Stimulated activated CD8-positive, alpha-beta memory T cell treated with anti-CD3 and anti-CD28 coated beads, Interleukin-2, amount 100 ng/mL, for 48 hours (primary cell): ENCODE measurements at places on chromosomes 7 and 10.
A peak's percentile ranks its signal among the peaks of the same experiment; 100 is the strongest.

- no peak for DNase-seq
These were observed 202.7 kb downstream of the FAM107B start for GRCh38 chr10:14571866-14572507.

DNA sequence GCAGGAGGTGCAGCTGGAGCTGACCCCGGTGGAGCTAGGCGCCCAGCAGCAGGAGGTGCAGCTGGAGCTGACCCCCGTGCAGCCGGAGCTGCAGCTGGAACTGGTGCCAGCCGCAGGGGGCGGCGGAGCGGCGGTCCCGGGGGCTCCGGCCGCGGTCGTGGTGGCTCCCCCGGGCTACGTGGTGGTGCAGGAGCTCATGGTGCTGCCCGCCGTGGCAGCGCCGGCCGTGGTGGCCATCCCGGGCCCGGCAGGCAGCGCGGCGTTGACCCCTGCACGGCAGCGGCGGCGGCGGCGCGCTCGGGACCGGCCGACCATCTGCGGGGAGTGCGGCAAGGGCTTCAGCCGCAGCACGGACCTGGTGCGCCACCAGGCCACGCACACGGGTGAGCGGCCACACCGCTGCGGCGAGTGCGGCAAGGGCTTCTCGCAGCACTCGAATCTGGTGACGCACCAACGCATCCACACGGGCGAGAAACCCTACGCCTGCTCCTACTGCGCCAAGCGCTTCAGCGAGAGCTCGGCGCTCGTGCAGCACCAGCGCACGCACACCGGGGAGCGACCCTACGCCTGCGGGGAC, 6.8 kb downstream of the ZNF853 start:
- no peak for DNase-seq

GRCh38 chr10:77699080-77699645, 61.6 kb upstream of the KCNMA1 start:
- no peak for DNase-seq

DNA sequence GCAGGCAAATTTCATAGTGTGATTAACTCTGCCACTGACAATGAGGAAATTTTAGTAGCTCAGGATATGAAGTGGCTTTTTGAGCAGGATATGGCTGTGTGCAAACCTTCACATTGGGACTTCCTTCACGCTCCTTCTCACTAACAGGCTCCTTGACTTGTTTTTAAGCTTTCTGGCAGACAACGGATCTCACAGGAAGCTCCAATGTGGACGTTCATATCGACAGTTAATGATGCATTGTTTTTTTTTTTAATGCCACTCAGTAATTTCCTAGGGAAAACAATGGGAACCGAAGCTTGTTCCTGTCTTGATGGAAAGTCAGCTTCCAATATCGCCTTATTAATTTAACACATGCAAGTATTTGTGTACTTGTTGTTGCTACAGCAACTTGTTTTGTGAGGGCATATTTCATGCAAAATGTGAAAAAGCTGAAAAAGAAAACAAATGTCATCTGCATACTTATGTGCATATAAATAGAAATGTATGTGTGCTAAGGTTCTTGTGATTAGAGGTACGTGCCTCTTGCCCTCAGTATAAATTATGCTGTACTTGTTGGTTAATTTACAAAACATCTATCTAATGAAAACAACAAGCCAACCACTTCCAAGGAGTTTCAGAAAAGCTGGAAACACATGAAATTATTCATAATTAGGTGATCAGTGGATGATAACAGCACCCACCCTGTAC, 84.7 kb downstream of the NRP1 start:
- no peak for DNase-seq

DNA sequence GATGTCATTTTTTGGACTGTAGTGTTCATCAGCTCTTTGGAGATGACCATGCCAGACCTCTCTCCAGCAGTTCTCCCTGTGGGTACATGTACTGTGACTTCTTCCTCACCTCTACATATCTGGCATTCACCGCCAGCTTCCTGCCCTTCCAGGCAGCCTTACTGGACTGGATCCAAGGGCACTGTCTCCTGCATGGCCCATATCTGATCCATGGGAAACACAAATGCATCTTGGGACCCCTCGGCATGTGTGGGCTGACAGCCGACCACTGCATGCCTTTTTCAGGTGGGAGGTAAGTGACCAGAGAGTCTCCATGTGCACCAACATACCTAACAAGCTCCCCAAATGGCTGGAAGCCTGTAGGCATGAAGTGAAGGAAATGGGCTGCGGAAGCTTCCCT, 3.9 kb upstream of the BLVRA start:
- DNase-seq: no peak

- no peak for DNase-seq
These were observed 3.1 kb downstream of the SLK start for GRCh38 chr10:103969857-103970627.

DNA sequence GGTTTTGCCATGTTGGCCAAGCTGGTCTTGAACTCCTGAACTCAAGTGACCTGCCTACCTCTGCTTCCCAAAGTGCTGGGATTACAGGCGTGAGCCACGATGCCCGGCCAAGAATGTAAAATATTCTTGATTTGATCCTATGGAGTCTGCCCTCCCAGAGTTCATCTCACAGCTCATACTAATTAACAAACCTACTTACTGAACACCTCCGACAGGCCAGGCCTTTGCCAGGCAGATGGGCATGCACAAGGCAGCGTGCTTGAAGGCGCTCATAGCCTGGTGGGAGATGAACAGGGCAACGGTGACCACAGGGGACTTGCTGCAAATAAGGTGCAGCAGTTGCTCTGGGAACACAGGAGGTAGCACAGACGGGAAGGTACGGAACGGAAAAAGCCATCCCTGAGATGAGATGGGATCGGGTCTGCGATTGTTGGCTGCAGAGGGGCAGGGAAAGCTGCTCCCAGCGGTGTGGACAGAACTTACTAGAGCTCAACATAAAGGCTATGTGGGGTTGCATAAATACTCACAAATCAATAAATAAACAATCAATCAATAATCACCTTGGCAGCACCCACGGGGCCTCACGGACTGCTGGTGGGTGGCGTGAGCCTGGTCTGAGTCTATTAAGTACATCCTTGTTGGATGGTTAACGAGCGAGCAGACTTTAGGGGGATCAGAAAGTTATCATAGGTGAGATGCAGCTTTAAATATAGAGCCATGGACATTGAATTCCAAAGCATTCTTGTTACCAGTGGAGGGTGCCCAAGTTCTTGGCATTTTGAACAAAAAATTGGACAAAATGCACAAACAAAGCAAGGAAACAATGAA, 4.7 kb downstream of the ACBD7 start:
- DNase-seq: no peak

DNA sequence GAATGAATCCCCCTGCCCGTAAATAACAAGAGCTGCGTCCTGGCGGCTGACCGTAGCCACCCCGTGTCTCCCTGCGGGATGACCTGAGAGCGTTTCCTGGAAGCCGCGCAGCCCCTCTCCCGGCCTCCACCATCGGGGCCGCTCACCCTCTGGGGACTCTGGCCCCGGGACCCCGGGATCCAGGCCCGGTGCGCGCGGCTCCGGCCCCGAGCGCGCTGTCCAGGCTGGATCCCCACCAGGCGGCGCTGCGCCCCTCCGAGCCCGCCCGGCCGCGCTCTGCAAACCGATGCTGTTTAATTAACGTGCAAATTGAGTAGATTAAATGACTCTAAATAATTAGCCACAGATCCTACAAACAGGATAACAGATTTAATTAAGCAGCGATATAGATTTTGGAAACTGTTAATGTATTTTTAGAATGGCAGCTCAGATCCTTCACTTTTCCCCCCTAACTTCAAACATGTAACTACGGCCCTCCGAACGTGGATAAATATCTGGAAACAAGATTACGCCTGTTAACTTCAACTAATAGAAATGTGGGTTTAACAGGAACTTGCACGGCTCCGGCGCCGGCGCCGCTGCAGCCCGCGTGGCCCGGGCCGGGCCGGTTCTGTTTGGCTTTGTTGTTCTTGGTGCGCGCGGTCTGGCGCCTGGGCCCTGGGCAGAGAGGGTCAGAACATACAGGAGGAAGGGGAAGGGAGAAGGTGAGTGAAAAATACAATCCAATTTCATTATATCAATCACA, 7.1 kb upstream of the UNCX start:
- DNase-seq: peak; percentile 37

DNA sequence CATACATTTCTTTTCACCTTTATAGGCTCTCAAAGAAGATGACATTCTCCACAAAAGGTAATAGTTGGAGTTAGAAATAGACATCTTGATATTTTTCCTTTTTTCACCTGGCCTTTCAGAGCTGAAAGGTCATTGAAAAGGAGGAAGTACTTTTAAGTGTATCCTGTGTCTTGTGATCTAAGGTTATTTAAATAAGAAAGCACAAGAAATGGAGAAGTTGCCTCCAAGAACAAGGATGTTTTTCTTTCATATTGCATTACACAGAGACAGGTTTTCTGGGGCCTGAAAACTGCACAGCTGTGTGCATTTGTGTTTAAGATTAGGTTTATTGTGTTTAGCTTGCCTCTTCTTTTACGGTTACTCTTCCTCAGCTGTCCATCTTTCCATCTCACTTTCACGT, 103.4 kb upstream of the SEMA3D start:
- no peak for DNase-seq

- DNase-seq: no peak
These were observed 69.7 kb downstream of the PRSS58 start for GRCh38 chr7:142188154-142188553.

GRCh38 chr10:45253183-45253914, 62.1 kb downstream of the OR13A1 start:
- DNase-seq: no peak

DNA sequence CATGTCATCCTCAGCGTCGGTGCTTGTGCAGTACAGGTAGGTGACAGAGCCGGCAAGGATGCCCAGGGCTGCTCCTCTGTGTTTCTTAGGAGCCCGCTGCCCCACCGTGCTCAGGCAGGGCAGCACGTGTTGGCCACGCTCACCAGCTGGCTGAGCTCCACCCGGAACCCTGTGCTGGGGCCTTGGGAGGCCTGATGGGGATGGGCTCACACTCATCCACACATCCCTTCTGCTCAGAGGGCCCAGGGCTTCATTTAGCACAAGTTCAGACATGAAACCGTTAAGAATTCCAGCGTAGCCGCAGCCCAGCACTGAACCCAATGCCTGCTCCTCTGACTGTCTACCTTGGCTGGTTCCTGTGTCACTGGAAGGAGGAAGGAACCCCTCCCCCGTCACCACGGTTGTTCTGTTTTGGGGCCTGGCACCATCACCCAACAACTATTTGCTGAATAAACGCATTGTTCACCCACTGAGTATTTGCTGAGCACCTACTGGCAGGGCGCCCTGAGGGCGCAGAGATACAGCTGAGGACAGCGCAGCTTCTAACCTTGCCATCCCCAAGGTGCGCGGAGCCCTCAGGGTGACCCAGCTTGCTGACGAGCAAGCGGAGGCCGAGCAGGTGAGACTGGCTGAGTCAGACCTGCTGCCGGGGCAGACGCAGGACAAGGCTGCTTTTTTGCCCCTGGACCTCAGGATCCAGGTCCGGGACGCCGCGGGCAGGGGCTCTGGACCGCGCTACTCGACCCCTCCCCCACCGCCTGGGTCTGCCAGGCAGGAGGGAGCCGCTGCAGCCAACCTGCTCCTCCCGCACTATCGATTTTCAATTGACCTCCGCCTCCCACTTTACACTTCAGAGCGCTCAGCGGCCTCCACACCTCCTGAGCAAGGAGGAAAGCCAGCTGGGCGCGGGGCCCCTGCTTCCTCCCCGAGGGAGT, 50.6 kb upstream of the RET start:
- no peak for DNase-seq

DNA sequence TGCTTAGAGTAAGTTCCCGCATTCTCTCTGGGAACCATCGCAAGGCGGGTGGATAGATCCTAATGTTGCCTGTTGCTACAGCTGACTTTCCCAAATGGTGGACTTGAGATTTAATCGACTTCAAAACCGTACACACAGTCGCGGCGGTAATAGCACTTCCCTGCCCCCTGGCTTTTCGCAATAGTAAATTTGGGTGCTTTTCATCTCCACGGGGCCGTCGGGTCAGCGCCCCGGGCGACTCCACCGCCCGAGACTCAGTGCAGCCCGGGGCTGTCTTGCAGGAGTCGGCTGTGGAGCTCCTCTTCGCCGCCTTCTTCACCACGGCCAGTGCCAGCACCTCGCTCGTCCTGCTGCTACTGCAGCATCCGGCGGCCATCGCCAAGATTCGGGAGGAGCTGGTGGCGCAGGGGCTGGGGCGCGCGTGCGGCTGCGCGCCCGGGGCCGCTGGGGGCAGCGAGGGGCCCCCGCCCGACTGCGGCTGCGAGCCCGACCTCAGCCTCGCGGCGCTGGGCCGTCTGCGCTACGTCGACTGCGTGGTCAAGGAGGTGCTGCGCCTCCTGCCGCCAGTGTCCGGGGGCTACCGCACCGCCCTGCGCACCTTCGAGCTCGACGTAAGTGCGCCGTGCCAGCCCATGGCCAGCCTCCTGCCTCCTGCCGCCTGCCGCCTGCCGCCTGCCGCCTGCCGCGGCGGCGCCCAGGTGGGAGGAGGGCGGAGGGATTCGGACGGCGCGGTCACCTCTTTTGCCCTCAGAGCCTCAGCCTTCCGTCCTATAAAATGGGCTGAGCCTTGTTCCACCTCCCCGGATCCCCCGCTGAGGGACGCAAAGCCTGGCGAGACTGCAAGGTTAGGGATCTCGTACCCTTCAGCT, 5.3 kb downstream of the CYP26C1 start:
- DNase-seq: no peak

DNA sequence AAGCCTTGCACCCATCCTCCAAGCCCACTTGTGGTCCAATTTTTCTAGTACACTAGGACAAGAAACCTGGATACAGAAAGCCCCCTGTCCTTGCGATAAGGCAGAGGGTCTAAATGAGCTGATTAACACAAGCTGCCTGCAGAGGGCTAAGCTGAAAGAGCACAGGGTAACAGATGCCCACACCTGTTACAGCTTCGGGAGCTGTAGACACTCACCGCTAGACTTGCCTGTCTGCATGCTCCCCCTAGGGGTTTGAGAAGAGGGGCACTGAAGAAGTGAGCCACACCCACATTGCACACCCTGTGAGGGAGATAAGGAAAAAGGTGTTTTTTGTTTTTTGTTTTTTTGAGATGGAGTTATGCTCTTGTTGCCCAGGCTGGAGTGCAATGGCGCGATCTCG, 386.5 kb upstream of the AUTS2 start:
- no peak for DNase-seq

GRCh38 chr7:5349437-5350173, 66.9 kb downstream of the SLC29A4 start:
- DNase-seq: no peak

- no peak for DNase-seq
These were observed 326.2 kb downstream of the RNLS start for GRCh38 chr10:88256886-88257285.

DNA sequence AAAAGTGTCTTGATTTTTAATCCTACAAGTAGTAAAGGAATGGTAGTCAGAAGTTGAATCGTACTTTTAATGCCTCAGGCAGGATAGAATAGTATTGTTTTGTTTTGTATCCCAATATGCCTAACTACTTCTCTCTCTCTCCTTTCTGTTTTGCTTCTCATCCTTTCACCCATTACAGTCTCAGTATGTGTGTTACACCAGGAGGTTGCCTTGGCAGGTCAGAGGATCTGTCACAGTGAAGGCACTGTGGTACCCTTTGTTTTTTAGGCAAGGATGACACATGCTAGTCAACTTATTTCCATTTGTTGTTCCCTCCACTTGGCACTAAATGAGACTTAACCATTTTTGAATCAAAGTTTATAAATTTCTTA, 94.4 kb downstream of the MAPK8 start:
- no peak for DNase-seq

- DNase-seq: no peak
These were observed 134.9 kb downstream of the MICU1 start for GRCh38 chr10:72490951-72491350.

GRCh38 chr7:129366-130221, 62.8 kb upstream of the FAM20C start:
- no peak for DNase-seq
